Prostate gland (tissue), 2 donors: ENCODE measurements at places on chromosomes 16 and 17. TPM values are rescaled to one million over a fixed set of nuclear protein-coding genes. Genes with fewer than 3 reads are reported as not detected.

SDK2 gene
- 16.5 TPM for total RNA-seq

SYNGR3 gene
- 16.1 TPM for total RNA-seq

NPB gene
- total RNA-seq = 10.9 TPM

TEX2 gene
- 31.3 TPM for total RNA-seq

KRTAP2-2 gene
- not detected for total RNA-seq

TNFRSF17 gene
- not detected for total RNA-seq

QPRT gene
- total RNA-seq = 8.3 TPM

CCL16 gene
- not detected for total RNA-seq

ZFPM1 gene
- total RNA-seq = 21.5 TPM

CHD9NB gene
- 26.7 TPM for total RNA-seq

AURKB gene
- 2.1 TPM for total RNA-seq

NPW gene
- total RNA-seq = 1.8 TPM

MMP25 gene
- 1.4 TPM for total RNA-seq

GLP2R gene
- 1.5 TPM for total RNA-seq

IL17C gene
- 0.97 TPM for total RNA-seq

COASY gene
- total RNA-seq = 80.5 TPM

C1QTNF1 gene
- 57.9 TPM for total RNA-seq
